ENCODE measurements at places on chromosomes 7 and 10.
A peak's percentile ranks its signal among the peaks of the same experiment; 100 is the strongest.

- DNase-seq, result no peak
These were observed 389.2 kb upstream of the KLF6 start for GRCh38 chr10:4174197-4174596.

GRCh38 chr10:70592186-70592735 lies 10.3 kb downstream of the PRF1 start:
- no peak for DNase-seq

DNA sequence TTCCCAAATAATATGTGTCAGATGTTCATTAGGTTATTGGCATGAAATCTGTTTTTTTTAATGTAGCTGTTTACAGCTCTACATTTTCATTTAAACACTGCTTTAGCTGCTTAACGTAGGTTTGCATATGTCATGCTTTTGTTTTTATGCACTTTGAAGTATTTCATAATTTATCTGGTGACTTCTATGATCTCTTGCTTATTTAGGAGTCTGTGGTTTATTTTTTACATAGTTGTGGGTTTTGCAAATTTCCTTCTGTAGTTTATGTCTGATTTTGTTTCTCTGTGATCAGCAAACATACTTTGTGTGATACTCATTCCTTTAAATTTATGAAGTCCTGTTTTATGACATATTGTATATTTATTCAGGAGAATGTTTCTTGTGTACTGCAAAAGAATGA lies 606.5 kb upstream of the PFKP start:
- DNase-seq, result no peak

DNA sequence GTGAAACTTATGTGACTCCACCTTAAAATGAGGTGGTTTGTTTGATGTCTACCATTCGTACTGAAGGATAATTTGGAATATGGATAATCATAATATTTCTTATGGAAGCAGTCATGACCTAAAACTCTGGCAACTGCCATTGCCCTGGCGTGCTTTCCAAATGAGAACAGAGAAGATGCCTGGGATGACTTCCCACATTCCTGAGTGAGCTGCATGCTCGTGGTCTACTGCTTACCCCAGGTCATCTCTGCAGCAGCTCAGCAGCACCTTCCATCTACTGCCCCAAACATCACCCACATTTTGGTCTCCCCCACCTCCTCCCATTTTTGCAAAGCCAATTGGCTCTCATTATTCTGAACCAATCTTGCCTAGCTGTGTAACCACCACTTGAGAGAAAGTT lies 40.1 kb downstream of the LYZL1 start:
- no peak for DNase-seq

GRCh38 chr7:135976312-135977006 lies 700 bp downstream of the MTPN start:
- peak; percentile 2 for DNase-seq

- DNase-seq, result no peak
These were observed 71.5 kb downstream of the EBF3 start for GRCh38 chr10:129892548-129893052.

GRCh38 chr7:107694386-107694785 lies 33.8 kb downstream of the SLC26A4 start:
- DNase-seq, result no peak

GRCh38 chr10:121057269-121057668 lies 206.1 kb downstream of the WDR11 start:
- no peak for DNase-seq

DNA sequence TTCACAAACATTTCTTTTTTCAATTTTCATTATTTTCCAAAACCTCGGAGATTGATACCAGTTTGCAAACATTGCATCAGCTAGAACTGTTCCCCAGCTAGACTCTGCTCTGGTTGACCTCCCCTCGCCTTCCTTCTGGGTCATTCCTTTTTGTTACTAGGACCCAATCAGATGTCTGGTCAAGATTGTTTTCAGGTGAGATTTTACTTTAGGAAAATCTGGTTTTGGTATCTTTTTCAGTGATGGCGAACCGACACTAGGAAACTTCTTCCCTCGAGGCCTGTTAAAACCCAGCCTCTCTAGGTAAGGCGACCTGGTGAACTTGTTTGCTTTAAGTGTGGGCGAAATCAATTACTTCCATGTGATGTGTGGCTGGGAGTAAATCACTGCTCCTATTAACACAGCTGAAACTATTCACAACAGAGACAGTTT lies 8.4 kb downstream of the PROSER2 start:
- no peak for DNase-seq
